ENCODE measurements at places on chromosomes 6 and 20.

- peak; percentile 47 for DNase-seq
Observed at GRCh38 chr6:43061861-43062260, 2.4 kb downstream of the KLC4 start.

DNA sequence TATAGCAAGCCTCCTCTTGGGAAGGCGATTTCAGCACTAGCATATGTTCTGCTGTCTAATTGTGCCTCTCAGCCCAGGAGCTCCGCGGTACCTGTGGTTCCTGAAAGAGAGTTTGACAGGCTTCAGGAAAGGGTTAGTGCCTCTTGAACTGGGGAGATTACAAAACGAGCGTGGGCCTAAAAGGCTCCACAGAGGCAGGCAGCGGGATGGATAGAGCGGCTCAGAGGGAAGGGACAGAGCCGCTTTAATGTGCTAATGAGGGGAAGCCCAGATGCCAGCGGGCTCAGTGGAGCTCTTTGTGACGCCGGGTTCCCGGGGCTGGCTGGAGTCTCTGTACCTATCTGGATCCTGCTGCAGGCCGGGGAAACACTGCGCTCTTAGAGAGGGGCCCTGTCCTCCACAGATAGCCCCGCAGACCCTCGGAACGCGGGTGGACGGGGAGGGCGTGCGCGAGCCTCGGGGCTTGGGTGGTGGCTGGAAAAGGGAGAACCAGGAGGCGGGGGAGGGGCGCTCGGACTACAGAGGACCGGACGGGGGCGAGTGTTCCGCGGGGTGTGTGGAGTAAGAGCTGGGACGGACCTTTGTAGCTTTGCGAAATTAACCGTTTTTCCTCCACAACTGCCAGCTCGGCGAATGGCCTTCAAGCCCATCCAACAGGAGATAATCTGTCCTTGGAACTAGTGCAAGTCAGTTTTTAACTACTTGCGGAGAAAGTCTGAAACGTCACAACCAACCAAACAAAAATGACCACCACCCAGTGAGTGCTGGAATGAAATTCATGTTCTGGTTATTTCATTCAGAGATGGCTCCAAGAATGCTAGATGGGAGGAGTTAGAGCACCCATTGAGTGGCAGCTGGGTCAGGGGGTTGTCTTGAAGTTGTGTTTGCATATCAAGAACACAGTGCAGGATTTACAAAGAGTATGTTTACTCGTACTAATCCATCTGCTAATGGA is 13.0 kb downstream of the SLC35F1 start:
- DNase-seq = no peak

DNA sequence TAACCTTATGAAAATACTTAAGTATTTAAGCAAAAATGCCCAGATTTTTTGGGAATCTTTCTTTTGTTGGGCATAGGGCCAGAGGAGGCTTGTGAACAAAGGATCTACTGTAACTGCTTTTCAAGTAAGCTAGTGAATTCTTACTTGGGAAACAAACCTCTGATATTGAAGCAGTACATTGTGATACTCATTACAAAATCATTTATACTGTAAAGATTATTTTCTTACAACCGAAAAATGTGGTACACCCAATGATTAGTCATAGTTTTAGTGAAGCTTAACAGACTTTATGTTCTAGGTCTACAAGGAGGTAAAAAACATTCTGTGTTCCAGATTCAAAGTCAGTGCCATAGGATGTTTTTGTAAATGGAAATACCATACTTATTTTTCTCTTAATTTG is 272.9 kb upstream of the KCNQ5 start:
- peak; percentile 22 for DNase-seq

GRCh38 chr6:53741034-53741823 is 53.6 kb upstream of the LRRC1 start:
- no peak for DNase-seq

Data from choroid plexus epithelial cell (primary cell).